AG20443 (cell line): ENCODE measurements at places on chromosomes 11 and 22.

DNA sequence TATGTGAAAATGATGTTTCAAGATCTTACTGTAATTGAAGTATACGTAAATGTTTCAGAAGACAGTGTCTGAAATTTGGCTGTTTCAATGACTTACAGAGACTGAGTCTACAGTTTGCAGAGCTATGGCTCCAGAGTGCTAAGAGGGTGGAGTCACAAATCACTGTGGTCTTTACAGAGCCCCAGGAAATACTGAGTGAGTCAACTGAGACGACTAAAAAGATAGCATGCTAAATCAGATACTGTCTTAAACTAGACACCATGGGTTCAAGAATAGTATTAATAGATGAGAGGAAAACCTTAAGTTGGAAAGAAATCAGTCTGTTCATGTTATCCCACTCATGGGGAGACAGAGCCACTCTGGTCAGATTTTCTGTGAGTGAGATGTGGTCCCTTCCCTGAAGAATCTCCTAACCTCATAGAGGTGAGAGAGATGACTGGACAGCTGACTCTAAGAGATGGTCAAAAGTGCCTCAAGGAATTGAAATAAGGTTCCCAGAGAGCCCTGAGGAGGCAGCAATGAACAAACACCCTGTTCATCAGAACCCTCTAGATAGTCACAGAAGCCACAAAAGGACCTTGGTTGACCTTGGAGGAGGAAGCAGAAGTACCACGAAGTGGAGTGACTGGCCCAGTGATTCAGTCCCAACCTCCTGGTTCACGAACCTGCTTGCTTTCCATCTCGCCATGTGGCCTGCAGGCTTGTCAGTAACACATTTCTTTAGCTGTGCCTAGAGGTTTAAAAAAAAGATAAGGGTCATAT, 30.2 kb downstream of the C11orf91 start:
- peak; percentile 71 for DNase-seq

GRCh38 chr11:109970516-109971183, 122.5 kb upstream of the ZC3H12C start:
- no peak for DNase-seq

DNA sequence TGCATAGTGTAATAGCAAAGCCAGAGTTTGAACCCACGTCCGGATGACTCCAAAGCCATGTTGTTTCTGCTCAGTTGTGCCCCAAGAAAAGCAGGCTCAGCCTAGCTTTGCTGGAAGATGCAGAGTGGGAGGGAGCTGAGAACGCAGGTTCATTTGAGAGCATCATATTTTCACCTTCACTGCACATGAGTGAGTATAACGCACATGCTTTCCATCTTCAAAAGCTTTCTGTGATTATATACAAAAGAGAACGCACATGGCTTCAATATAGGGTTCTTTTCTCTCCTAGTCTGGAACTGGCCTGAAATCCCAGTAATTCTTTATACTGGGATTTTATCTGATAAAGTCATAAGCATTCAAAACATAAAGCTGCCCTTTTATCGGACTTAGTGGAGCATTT, 385.5 kb upstream of the CADM1 start:
- no peak for DNase-seq

DNA sequence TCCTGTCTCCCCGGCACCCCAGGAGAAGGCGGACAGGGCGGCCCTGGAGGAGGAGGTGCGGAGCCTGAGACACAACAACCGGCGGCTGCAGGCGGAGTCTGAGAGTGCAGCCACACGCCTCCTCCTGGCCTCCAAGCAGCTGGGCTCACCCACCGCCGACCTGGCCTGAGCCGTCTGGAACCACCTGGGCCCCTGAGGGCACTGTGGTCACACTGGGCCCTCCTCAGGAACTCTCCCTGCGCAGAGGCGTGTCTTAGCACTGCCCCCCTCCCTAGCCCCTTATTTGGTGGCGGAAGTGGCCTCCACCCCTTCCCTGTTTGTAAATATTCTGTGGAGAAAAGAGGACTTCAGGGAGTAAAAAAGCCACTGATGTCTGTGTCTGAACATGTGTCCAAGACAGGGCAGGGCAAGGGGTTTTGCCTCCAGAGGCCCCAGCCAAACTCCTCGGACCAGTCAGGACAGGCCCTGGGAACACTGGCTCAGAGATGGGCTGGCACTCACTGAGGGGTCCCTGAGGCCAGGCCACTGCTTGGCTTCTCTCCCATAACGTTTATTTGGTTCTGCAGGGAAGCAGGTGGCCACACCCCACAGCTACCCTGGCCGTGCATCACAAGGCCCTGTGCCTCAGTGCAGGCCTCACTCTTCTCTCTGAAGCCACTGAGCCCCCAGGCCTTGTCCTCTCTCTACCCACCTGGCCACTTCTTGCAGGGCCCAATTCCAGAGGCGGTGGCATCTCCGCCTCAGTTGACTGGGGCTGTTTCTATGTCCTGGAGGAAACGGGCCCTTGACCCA, 12.0 kb downstream of the RELA start:
- no peak for DNase-seq

- DNase-seq = no peak
Measured at GRCh38 chr22:48707763-48708557, 1119.7 kb downstream of the BRD1 start.

DNA sequence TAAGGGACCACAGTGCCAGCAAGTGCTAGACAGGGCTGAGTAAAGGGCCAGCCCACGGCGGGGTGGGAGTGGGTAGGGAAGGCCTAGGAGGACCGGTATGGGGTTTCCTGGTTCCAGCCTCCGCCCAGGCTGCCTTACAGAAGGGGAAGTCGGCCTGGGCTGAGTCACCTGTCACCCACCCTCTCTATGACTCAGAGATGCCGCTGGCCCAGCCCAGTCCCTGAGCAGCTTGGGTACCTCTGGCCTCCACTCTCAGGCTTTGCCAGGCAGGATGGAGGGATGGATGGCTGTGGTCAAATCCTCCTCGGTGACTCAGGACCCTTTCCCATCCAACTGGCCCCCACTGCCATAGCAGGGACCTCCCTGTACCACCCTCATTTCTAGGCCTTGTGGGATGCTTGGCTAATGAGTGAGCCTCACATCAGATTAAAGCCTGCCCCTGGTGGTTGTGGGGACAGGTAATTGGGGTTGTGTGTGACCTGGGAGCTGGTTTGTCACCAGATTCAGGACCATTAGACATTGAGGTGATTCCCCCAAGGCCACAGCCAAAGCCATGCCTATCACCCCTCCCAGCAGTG, 13.9 kb downstream of the SLC35E4 start:
- DNase-seq = peak; percentile 91

GRCh38 chr22:44586351-44586990, 88.4 kb upstream of the RTL6 start:
- DNase-seq = no peak

GRCh38 chr11:36427079-36427478, 83.0 kb downstream of the TRAF6 start:
- no peak for DNase-seq

DNA sequence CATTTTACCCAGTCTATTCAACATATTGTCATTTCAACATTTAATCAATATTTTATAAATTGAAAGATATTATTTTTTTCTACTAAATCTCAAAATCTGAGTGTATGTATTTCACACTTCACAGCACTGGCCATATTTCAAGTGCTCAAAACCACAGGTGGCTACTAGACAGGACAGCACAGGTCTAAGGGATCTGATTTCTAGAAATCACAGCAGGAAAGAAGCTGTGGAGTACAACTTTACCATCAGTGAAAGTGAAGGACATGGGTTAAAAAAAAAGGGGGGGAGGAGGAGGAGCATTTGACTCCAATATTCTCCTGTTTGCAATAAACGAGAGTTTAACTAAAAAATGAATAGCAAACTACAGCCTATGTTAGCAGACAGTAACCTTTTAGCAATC, 4.5 kb downstream of the PRDM10 start:
- no peak for DNase-seq

GRCh38 chr22:39429186-39429585, 27.6 kb upstream of the MGAT3 start:
- no peak for DNase-seq

DNA sequence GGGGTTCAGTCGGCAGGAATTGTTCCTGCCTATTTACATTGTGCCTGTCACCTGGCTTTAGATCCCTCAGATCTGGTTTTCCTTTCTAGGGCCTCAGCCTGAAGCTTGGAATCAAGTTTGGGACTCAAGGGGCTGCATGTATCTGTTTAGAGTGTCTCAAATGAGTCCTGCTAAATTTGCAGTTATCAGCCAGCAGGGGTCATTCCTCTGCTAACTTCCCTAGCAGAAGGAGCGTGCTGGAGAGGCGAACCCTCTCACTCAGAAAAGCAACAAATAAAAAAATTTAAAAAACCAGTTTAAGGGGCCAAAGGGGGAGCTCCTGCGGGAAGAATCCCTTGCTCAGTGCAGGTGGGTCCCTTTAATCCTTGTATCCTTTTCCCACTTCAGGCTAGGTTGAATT, 1220.2 kb downstream of the JRKL start:
- DNase-seq = no peak

- DNase-seq = no peak
Measured at GRCh38 chr11:57057561-57057960, 68.8 kb downstream of the OR5AK2 start.

- DNase-seq = peak; percentile 85
Measured at GRCh38 chr11:11391796-11392463, 38.9 kb upstream of the CSNK2A3 start.

GRCh38 chr22:48334971-48335370, 1492.7 kb downstream of the BRD1 start:
- DNase-seq = no peak

- DNase-seq = no peak
Measured at GRCh38 chr11:60847281-60847680, 5.4 kb downstream of the CCDC86 start.

DNA sequence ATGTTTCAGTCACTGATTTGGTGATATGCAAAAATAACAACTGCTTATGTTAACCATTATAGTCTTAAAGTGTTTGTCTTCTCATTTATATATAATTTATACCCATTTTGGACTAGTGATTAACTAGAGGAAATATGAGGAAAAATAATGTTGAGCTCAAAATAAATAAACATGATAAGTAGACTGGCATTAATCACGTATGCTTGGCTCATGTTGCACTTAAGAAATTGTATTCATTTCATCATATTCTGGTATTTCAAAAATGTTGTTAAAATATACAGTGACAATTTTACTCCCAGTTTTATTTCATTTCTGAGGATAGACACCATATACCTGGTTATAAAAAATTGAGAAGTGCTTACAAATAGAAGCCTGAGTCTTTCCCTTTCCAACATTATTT, 3.8 kb upstream of the OR10D3 start:
- no peak for DNase-seq

- peak; percentile 76 for DNase-seq
Measured at GRCh38 chr22:41910050-41911000, 4.5 kb downstream of the SHISA8 start.

DNA sequence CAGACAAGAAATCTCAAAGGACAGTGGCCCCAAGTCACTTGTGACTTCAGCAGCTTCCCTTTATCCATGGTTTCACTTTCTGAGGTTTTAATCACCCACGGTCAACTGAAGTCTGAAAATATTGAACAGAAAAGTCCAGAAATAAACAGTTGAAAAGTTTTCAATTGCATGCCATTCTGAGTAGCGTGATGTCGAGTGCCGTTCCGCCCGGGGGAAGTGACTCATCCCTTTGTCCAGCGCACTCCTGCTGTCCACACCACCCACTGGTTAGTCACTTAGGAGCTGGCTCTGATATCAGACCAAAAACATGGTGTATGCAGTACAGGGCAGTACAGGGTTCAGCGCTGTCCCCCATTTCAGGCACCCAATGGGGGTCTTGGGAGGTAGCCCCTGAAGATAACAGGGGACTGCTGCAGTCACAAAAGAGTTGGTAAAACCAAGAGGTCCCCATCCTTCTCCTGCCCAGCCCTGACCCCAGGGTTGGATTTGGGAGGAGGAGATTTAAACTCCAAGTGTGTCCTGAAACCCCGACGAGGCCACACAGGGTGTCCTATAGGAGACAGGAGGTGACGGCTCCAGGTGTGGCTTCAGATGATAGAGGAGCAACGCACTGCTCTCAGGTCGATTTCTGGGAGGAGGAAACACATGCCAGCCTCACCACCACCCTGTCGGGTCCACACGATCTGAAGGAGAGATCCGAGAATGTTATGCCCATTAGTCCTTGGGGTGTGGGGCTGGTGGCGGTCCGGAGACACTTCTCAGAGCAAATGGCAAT, 390.1 kb downstream of the CTTN start:
- peak; percentile 96 for DNase-seq

DNA sequence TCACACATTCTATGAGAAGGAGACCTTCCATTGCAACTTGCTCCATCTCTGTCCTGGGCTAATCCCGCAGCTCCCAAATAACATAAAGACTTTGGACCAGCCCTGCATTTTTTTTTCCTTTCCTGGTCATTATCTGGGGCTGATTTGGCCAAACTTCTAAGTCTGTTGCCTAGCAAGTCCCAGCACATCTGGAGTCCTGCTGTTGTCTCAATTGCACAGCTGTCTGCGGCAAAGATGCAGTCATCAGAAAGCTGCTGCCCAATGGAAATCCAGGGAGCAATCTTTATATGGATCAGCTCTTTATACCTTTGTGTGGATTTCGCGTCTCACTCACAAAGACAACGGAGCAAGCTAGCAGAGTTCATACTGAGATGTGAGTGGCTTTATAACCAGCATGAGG, 105.9 kb downstream of the NXPE2 start:
- no peak for DNase-seq

- DNase-seq = no peak
Measured at GRCh38 chr11:4085575-4085974, 9.0 kb upstream of the RRM1 start.

- peak; percentile 51 for DNase-seq
Measured at GRCh38 chr11:132114185-132114584, 743.8 kb downstream of the NTM start.

DNA sequence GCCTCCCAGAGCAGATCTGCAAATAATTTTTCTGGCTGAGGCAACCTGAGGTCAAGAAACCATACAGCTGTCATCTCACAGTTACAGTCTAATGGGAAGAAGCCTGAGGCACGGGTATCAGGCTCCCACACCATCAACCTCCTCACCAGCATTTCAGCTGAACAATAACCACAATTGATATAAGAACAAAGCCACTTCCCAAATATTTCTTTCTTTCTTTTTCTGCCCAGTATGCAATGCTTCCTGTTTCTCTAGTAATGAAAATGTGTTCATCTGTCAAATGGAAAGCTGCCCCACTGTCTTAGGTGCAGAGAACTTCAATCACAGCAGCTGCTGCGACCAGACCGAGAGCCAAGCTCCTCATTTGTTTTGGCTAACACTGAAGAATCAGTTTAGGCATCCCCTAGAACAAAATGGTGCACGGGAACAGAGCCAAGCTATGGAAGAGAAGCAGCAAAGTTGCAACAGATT, 108.4 kb downstream of the BLID start:
- no peak for DNase-seq

- peak; percentile 83 for DNase-seq
Measured at GRCh38 chr22:41305646-41306045, 4.3 kb downstream of the ZC3H7B start.

DNA sequence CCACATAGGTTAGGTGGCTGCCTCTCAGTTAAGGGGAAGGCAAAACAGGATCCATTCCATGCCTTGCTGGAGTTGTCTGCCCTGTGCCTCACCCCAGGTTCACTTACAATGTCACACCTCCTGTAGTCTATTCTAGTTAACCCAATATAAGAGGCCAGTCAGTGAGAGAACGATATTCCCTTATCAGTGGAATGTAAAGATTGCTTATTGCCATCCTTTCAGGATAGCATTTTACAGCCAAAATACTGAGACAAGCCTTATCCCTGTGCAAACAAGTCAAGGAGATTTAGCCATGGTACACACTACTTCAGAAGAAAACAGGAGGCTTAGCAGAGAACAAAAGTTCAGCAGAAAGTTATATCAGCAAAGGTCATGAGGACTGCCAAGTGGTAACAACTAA, 5.5 kb downstream of the CYP2R1 start:
- no peak for DNase-seq
